Cardiac atrium fibroblast (primary cell): ENCODE measurements at places on chromosomes 11 and 22. TPM values are rescaled to one million over a fixed set of nuclear protein-coding genes. Genes with fewer than 3 reads are reported as not detected.

Gene OR4A15
- not detected in 2 replicates for total RNA-seq

Gene DLAT
- total RNA-seq: 29.1 and 30.5 TPM in 2 replicates

Gene TEAD1
- 69.1 and 79.9 TPM in 2 replicates for total RNA-seq

Gene DEFB131B
- total RNA-seq: not detected in 2 replicates

Gene PGA5
- total RNA-seq: not detected in 2 replicates

Gene RIMBP3C
- total RNA-seq: 0.18 TPM in 1 of 2 replicates, not detected in the other

Gene FXYD2
- 1.3 TPM in 1 of 2 replicates, not detected in the other for total RNA-seq

Gene GLYAT
- total RNA-seq: not detected in 2 replicates

Gene SAA4
- not detected in 2 replicates for total RNA-seq

Gene BIRC3
- total RNA-seq: under 0.01 and 0.81 TPM in 2 replicates

Gene B3GAT1
- under 0.01 TPM in 1 of 2 replicates, not detected in the other for total RNA-seq

Gene SLC25A18
- 0.16 TPM in 1 of 2 replicates, not detected in the other for total RNA-seq

Gene SLC5A1
- total RNA-seq: not detected in 2 replicates

Gene BTBD18
- total RNA-seq: not detected in 2 replicates

Gene ARHGAP42
- total RNA-seq: 5.1 and 5.5 TPM in 2 replicates

Gene MS4A4A
- total RNA-seq: not detected in 2 replicates

Gene CRYBB3
- total RNA-seq: not detected in 2 replicates

Gene SPTBN2
- 0.16 TPM in 1 of 2 replicates, not detected in the other for total RNA-seq

Gene MAPK8IP1
- 11.4 and 19.1 TPM in 2 replicates for total RNA-seq

Gene APOBEC3C
- 17.1 and 19.0 TPM in 2 replicates for total RNA-seq

Gene GLYATL1
- 2.0 TPM in 1 of 2 replicates, not detected in the other for total RNA-seq

Gene GUCY1A2
- total RNA-seq: 2.1 and 6.0 TPM in 2 replicates

Gene UNC93B1
- 24.2 and 32.9 TPM in 2 replicates for total RNA-seq

Gene KIF18A
- 2.4 and 3.4 TPM in 2 replicates for total RNA-seq

Gene GGTLC3
- not detected in 2 replicates for total RNA-seq

Gene NELL1
- total RNA-seq: not detected in 2 replicates

Gene DBX1
- total RNA-seq: not detected in 2 replicates

Gene PANX2
- 0.65 and 1.1 TPM in 2 replicates for total RNA-seq

Gene OR52I1
- not detected in 2 replicates for total RNA-seq

Gene IRAG1
- 3.1 and 4.0 TPM in 2 replicates for total RNA-seq

Gene TNRC6B
- 6.5 and 13.6 TPM in 2 replicates for total RNA-seq

Gene PTPN5
- not detected in 2 replicates for total RNA-seq

Gene SRRD
- 8.3 and 15.2 TPM in 2 replicates for total RNA-seq

Gene OR51I1
- total RNA-seq: not detected in 2 replicates

Gene ACR
- not detected in 2 replicates for total RNA-seq

Gene BID
- 18.2 and 26.9 TPM in 2 replicates for total RNA-seq

Gene EFEMP2
- 199 and 280 TPM in 2 replicates for total RNA-seq

Gene OR5P2
- not detected in 2 replicates for total RNA-seq

Gene CRYBB2
- total RNA-seq: not detected in 2 replicates

Gene MOGAT2
- total RNA-seq: not detected in 2 replicates

Gene DEFB108B
- total RNA-seq: not detected in 2 replicates

Gene DCDC1
- not detected in 2 replicates for total RNA-seq

Gene HEPHL1
- total RNA-seq: under 0.01 TPM in 1 of 2 replicates, not detected in the other

Gene SLC15A3
- 7.6 and 16.0 TPM in 2 replicates for total RNA-seq

Gene PRSS23
- 197 and 215 TPM in 2 replicates for total RNA-seq

Gene DDX25
- not detected in 2 replicates for total RNA-seq

Gene TRIM34
- 6.0 and 7.8 TPM in 2 replicates for total RNA-seq

Gene SHANK3
- total RNA-seq: 1.4 and 2.4 TPM in 2 replicates

Gene OR4D5
- not detected in 2 replicates for total RNA-seq

Gene MRGPRE
- not detected in 2 replicates for total RNA-seq

Gene MB
- total RNA-seq: not detected in 2 replicates

Gene MPZL2
- total RNA-seq: 0.18 and 0.65 TPM in 2 replicates
